ENCODE measurements at places on chromosomes 11 and 22.

- no peak for DNase-seq
Measured at GRCh38 chr11:11347592-11347991, 5.5 kb downstream of the CSNK2A3 start.

DNA sequence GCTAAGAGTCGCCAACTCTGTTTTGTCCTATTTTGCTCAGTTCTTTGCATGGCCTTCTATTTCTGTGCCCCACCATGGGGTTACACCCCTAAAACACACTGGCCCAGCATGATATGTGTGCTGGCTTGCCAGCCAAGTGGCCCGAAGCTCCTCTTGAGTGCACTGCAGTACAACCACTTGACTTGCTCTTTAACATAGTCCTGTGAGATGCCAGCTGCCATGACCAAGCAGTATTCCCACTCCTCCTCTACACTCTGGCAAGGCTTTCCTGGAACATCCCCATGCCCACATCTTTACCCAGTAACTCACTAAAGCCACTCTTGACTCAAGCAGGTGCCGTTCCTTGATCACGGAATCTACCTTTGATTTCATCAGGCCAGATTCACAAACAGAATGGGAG is 102.9 kb upstream of the GAL start:
- no peak for DNase-seq

DNA sequence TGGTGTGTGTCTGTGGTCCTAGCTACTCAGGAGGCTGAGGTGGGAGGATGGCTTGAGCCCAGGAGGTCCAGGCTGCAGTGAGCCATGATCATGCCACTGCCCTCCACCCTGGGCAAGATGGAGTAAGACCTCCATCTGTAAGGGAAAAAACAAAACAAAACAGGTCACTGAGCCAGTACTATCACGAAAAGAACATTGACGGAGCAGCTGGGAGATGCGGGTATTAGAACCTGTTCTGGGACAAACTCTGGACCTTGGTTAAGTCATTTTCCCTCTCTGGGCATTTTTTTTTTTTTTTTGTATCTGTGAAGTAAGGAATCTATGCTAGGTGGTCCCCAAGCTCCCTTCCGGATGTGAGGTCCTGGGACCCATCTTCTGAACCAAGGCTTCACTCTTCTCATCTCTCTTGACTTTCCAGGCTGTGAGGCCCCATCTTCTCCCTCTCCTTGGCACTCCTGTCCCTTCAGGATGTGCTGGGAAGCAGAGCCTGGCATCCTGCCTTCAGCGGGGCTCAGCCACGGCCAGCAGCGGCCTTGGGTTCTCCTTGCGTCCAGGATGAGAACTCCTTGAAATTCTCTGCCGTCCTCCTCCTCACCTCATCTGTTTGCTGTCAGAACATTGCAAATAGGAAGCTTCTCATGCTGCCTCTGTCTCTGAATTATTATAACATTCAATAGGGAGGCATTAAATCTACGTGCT is 130.8 kb downstream of the GRIK4 start:
- DNase-seq, result no peak

GRCh38 chr11:73012121-73012863 is 129.8 kb downstream of the FCHSD2 start:
- no peak for DNase-seq

GRCh38 chr11:27574342-27574741 is 67.8 kb upstream of the LIN7C start:
- no peak for DNase-seq

- DNase-seq, result no peak
Measured at GRCh38 chr11:2328021-2328420, 26.2 kb downstream of the TSPAN32 start.

DNA sequence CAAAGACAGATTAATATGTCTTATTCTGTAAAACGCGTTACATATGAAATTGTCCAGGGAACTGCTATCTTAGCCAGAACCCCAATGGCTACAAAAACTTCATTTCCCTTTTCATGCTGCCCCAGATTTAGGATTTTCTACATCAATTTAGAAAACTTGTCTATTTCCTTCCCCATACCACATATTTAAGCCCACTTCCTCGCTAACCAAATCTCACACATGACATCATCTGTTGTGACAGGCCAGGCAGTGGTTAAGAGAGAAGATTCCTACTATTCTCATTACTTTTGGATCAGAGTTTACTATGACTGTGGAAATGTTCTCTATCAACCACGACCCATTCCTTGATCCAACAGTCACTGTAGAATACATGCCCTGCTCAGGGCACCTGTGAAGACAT is 15.9 kb downstream of the CCDC82 start:
- no peak for DNase-seq

DNA sequence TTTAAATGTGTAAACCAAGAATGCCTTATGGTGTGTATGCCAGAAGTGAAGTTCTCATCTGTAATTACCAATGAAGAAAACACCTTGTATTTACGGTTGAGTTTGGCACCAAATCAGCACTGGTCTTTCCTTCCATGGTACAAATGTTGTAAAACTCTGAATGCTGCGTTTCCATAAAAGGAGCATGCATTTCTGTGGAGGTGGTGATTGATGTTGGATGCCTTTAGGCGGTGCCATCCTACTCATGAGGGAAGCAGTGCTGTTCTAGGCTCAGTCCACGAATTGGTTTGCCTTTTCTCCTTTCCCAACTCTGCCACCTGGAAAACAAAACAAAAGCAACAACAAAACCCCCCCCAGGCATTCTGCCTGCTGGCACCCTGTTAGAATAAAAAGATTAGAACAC is 124.4 kb downstream of the TEAD1 start:
- DNase-seq, result no peak

DNA sequence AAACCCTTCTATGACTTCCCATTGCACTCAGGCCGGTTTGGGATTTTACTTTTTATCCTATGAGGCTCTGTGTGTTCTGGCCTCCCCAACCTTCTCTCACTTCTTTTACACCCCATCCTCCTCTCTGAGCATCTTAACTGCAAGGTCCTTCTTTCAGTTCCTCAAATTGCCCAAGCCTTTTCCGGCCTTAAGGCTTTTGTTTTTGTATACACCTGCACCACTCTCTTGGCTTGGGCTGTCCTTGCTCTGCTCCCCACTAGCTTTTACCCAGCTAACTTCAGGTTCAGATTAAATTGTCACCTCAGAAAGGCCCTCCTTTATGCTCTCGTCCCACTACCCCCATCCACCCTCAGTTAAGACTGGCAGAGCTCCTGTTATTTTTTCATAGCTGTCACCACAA is 55.5 kb downstream of the FAM83F start:
- DNase-seq, result no peak

DNA sequence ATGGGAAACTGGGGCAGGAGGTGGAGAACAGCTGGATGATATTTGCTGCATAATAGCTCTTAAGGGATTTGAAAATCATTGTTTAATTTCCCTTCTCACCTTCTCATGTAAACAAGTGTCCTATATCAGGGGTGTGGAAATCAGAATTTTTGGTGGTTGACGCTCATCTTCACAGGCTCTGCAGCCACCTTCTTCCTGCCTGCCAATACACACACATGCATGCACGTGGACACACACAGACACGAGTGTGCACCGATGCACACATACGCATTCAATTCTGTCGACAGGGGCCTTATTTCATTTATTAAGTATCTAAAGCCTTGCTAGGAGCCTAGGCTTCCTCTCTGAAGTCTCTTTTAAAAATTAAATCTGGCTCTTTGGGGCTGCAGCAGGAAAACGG is 349.4 kb upstream of the NCAM1 start:
- no peak for DNase-seq

GRCh38 chr22:44567846-44568493 is 69.9 kb upstream of the RTL6 start:
- DNase-seq, result peak; percentile 13

DNA sequence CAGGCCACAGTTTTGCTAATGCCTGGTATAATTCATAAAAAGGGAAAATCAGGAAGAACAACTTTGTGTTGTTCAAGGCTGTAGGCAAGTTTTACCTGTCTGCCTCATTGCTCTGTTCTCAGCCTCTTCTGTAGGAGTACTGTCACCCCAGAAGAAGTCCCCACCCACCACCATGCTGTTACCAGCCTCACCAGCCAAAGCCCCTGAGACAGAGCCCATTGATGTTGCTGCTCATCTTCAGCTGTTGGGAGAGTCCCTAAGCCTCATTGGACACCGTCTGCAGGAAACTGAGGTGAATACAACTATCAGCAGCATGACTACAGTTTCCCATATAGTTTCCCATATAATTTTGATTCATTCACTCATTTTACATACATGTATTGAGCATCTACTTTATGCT is 11.6 kb upstream of the TOM1 start:
- DNase-seq, result no peak

DNA sequence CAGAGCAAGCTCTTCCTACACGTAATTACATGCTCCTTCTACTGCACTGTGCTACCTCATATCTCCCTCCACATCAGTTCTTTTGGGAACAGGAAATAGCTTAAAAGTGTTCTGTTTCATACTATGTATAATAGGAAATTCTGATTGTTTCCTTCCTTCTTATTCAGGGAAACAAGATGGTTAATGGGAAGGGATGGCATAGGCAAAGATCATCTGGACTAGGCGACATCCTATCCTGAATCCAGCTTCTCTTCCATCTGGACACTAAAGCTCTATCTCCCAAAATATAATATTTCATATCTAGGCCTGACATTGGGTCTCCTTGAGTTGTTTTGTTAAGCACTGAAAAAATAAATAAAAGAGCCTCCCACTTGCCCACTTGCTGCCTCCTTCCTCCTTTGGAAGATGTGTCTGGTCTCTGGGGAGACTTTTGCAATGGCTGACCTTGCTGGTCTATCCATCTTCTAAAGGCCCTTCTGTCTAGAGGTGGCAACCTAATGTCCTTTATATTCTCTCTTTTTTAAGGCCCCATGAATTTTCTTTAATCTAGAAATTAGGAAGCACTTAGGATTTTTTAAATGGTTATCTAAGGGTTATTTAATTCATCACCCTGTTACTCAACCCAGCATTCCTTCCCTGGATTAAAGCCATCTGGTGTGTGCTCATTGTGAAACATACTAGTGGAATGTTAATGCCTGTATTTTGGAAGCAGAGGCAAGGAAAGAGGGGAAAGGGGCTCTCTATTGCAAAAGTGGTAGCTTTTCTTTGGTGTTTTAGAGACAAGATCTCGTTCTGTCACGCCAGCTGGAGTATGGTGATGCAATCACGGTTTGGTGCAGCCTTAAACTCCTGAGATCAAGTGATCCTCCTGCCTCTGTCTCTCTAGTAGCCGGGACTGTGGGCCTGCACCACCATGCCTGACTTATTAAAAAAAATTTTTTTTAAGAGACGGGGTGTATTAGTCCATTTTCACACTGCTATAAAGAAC is 20.6 kb downstream of the CLMP start:
- no peak for DNase-seq

DNA sequence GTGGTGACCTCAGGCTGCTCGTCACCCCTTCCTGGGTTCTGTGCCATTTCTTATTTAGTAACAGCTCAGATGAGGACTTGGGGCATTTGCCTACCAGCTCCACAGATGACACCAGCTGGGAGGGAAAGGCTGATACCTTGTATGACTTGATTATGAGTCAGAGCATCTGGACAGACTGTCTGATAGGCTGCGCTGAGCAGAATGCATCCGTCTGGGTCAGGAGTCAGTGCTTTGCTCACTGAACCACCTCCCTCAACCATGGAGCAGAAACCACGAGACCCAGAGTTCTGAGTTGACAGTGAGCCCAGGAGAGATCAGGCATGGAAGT is 6.8 kb downstream of the ST14 start:
- DNase-seq, result peak; percentile 89

- no peak for DNase-seq
Measured at GRCh38 chr11:115606498-115607220, 102.4 kb upstream of the CADM1 start.

DNA sequence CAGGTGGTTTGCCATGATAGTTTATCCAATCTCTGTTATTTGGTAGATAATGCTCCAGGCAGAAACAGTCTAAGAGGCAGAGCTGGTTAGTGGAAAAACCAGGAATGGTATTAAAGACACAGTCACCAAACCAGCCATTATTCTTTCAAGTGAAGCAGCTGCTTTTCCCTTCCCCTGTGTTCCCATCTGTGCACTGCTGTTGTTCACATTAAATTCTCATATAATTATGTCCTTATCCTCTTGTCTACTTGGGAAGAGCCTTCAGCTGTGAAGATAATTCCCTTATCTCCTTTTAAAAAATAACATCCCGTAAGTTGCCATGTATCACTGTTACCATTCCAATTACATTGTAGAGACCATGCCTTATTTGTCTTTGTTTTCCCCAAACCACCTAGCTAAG is 5.2 kb upstream of the TBCEL start:
- DNase-seq, result no peak

DNA sequence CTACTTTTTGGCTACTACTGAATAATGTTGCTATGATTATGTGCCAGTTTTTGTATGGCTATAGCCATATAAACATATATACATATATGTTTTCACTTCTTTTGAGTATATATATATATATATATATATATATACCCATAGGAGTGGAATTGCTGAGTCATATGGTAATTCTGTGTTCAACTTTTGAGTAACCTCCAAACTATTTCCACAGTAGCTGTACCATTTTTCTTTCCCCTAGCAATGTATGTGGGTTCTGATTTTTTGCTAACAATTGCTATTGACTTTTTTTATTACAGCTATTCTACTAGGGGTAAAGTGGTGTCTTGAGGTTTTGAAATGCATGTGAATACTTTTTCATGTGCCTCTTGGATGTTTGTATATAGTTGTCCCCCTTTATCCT is 30.4 kb downstream of the CBL start:
- DNase-seq, result no peak

- no peak for DNase-seq
Measured at GRCh38 chr11:61826930-61827570, 1.1 kb upstream of the FADS2 start.

DNA sequence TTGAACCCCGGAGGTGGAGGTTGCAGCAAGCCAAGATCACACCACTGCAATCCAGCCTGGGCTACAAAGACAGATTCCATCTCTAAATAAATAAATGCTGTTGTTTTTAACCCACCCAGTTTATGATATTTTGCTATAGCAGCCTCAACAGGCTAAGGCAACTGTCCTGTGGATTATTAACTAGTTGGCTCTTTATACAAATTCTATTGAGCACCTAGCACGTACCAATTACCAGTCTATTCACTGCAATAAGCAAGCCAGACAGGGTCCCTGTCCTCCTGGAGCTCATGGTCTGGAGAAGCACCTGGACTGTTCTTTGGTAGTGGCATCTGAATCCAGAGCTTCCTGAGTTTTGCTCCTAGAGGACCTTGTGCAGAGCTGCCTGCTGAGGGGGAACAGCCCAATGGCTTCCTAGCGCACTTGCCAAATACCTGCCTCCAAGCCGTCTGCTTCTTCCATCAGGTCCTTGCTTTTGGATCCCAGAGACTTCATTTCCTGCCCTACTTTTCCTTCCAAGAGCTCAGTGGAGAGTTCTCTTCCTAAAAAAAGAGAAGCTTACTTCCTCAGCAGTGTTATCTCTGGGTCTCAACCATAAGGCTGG is 49.9 kb upstream of the MICAL2 start:
- no peak for DNase-seq

DNA sequence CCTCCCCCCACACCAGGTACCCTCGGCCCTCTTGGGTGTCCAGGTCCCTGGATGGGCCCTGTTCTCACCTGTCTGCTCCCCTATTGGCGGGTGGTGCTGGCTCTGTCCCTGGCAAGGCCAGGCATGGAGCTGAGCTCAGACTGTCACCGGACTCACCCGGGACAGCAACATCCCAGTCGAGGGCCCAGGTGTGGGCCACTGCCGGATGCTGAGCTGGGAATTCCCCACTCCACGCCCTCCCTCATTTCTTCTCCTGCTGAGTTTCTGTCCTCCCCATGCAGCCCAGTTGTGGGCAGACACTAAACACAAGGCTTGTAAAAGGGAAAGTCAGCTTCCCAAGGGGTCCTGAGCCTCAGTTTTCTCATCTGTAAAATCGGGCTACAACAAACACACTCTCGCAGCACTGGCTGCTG is 2.0 kb upstream of the AP5B1 start:
- no peak for DNase-seq

GRCh38 chr11:72446929-72447769 is 12.8 kb upstream of the CLPB start:
- DNase-seq, result peak; percentile 82

Data from SW480 (cell line).